Caco-2 (cell line): ENCODE measurements at places on chromosomes 7 and 10.

DNA sequence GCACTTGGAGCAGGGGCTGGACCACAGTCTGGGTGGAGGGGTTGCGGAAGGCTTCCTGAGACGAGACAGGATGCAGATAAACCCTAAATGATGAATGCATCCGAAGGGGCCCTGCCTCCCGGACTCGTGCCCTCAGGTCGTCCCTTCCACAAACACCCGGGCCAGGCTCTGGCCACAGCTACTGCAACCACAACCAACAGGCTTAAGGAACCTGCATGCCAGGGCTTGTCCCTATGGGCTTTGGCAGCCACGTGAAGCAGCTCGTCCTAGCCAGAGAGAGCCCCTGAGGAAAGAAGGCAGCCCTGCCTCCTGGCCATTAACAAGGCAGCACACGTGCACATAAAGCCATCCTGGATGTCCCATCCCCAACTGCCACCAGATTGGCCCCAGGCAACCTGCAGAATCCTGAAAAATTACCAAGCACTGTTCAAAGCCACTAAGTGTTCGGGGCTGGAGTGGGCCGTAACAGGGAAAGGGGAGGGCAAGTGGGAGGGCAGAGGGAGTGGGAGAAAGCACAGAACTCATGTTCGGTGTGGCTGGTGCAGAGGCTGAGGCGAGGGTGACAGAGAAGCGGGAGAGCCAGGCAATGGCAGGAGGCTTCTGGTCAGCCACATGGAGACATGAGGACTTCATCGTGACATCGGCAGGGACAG, 62.7 kb downstream of the MAD1L1 start:
- DNase-seq, result no peak

DNA sequence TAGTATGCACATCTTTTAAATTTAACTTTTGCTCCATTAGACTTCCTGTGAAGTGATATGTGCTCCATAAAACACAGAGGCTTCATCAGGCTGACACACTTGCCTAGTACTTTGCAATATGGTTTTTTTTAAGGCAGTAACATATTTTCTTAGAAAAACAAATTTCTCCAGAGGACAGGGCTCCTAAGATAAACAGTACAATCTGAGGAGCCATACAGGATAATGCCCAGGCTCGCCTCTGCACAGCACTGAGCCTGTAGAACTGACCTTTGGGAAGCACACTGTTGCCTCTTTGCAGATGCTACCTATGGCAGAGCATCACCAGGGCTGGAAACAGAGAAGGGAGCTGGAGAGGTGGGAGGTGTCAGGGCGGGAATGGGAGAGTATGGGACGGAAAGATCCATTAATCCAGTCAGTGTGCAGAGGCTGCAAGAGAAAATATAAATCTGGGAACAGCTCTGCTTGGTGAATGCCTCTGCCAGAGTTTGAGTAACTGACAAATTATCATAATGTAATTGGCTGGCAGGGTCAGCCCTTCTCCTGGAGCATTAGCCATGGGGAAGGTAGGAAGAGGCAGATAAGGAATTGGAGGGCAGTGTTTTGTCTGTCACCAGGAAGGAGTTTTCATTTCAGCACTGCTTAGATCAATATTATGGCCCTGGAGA, 132.3 kb downstream of the CREB5 start:
- DNase-seq, result no peak

DNA sequence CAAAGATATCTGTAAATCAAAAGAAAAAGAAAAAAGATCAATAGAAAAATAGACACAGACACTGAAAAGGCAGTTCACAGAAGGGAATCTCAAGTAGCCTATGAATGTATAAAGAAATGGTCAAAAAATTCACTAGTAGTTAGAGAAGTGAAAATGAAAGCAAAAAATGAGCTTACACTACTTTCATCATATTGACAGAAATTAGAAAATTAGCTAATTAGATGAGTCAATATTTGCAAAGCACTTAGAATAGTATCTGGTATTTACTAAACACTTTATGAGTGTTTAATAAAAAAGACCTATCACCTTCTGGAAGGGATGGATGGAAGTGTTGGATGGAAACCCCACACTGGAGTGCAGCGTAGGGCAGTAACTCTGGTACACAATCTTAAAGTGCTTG, 1.7 kb upstream of the CFAP58 start:
- DNase-seq, result no peak

- DNase-seq, result no peak
Measured at GRCh38 chr10:3238115-3238871, 65.7 kb upstream of the PITRM1 start.

- DNase-seq, result no peak
Measured at GRCh38 chr10:16663444-16663843, 141.8 kb upstream of the C1QL3 start.

- DNase-seq, result no peak
Measured at GRCh38 chr7:126790763-126791162, 462.0 kb downstream of the GRM8 start.

GRCh38 chr10:12353399-12354242, 4.3 kb downstream of the CAMK1D start:
- no peak for DNase-seq
